ENCODE measurements at places on chromosomes 2 and 18.

- DNase-seq: peak; percentile 48
These were observed 62.9 kb downstream of the AFTPH start for GRCh38 chr2:64586883-64587481.

GRCh38 chr2:159516241-159516758 is 100.0 kb downstream of the BAZ2B start:
- no peak for DNase-seq

DNA sequence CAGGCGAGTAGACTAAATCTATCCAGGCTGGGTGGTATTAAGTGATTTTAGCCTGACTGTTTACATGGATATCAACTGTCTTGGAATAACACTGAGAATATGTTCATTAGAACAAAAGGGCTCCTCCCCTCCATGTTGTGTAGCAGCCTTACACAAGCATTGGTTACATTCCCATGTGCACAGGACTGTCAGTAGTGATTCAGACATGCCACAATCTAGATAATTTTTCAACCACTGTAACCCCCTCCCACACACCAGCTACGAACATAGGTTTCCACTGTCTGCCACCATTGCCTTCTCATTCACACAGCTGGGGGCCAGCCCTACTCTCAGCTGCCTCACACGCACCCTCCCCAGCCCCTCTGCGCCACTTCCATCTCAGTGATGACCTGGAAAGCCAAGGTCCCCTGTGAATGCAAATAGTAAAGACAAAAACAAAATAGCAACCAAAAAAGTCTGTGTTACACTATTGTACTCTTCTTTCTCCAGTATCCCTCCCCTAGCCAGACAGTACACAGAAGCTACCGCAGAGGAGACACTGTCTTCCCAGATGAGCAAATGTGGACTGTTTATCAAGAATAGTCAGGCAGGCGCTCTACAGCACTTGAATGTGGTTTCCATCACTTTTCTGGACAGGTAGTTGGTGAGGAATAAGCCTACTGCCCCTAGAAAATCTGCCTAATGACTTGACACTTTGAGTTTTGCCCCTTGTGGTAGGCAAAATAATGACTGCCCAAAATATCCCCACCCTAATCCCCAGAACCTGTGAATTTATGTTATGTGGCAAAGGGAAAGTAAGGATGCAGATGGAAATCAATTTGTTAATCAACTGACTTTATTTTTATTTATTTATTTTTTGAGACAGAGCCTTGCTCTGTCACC is 27.9 kb upstream of the TYMS start:
- no peak for DNase-seq

GRCh38 chr2:20532634-20533437 is 86.0 kb downstream of the RHOB start:
- DNase-seq: no peak

GRCh38 chr18:26271917-26272549 is 45.8 kb downstream of the TAF4B start:
- no peak for DNase-seq

DNA sequence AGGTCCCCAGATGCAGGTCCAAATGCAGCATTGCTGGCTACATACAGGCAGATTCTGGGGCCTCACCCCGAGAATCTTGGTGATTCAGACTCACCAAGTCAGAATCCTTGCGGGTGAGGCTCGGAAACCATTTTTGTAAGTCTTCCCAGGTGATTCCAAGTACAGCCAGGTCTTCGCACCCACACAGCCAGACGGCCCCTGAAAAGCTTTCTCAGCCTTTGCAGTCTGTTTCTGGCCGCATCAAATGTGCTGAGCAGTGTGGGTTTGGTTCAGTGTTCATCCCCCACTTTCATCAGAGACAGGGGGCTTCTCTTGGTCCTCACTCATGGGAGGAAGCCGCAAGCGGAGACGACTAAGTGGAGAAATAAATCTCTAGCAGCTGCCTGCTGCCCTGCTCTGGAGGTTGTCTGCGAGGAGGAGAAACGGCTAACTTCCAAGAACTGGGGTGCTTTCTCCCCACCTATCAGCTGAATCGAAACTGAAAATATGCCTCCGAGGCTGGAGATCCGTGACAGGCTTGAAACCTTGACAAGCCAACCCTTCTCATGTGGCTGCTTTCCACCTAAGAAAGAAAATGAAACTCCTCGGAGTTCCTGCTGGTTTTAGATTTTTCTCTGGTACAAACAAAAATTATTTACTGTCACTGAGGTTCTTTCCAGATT is 8.9 kb upstream of the TMEM185B start:
- DNase-seq: peak; percentile 61
